ENCODE measurements at places on chromosomes 4 and X. TPM values are rescaled to one million over a fixed set of nuclear protein-coding genes. Genes with fewer than 3 reads are reported as not detected.

GRCh38 chr4:48255072-48255958, 14.3 kb downstream of the TEC start:
- no peak overlapping the region for H3K4me3 ChIP-seq
- no peaks in the 10 kb centered on the region for H3K4me1 ChIP-seq
- H3K36me3 ChIP-seq = no peaks in the 10 kb centered on the region
- H3K27ac ChIP-seq = no peak overlapping the region

DNA sequence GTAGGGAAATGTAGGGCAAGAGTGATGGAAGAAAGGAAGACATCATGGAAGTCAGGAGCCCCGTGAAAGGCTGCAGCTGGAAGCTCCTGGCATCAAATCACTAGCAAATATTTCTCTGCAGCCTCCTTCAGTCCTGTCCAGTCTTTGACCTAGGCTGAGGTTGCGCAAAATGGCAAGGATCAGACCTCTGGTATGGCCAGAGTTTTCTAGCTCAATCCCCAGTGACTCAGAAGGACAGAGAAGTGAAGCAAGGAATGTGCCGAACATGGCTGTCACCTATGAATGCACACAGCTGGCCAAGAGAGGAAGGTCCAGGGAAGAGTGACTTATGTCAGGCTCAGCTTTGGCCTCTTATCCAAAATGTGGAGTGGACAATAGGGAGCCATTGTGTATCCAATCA, 71.1 kb upstream of the PHOX2B start:
- DNase-seq = no peak
- H3K27ac ChIP-seq = no peak overlapping the region
- H3K27me3 ChIP-seq = peaks cover 6% of the 10 kb centered on the region
- no peaks in the 10 kb centered on the region for H3K36me3 ChIP-seq
- no peak overlapping the region for H3K4me3 ChIP-seq
- H3K4me1 ChIP-seq = no peaks in the 10 kb centered on the region

The PCSK1N gene
- 566 TPM for polyA plus RNA-seq

GRCh38 chrX:47244676-47245075, 11.9 kb downstream of the USP11 start:
- no peak overlapping the region for H3K27ac ChIP-seq
- no peaks in the 10 kb centered on the region for H3K4me1 ChIP-seq
- H3K36me3 ChIP-seq = peaks cover 84% of the 10 kb centered on the region
- no peak overlapping the region for H3K4me3 ChIP-seq
- no peak for DNase-seq

- H3K36me3 ChIP-seq = no peaks in the 10 kb centered on the region
- H3K27ac ChIP-seq = no peak overlapping the region
- no peak for DNase-seq
- H3K4me3 ChIP-seq = no peak overlapping the region
These were observed 1360.0 kb downstream of the TECRL start for GRCh38 chr4:63049278-63049677.

The FHIP1A gene
- polyA plus RNA-seq = 0.29 TPM

DNA sequence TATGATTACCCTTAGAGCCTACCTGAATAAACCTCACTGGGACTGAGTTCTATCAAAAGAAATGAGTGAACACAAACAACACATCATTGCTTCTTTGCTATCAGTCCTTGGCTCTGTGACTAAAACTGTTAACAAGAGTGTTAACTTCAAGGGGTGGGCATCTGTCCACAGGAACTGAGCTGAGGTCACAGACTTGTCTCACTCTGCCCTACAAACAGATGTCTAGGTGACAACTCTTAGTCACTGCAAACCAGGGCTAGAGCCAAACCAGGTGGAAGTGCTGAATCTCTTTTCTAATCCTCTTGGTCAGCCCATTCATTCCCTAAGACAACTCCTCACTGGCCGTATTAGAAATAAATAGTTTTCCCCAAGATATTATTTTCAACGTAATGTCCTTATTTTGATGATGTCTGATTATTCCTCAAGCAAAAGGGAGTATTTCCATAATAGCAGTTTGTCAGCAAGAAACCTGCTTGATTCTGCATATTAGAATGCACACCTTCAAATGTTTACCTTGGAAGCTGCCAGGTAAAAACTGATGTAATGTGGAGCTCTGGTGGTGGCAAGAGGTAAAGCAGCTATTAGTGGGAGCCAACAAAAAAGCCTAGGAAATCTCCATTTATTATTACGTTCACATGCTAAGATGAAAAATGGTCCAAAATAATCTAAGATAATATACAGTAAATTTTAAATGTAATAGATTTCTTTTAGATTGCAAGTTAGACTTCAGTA, 4.0 kb downstream of the COL25A1 start:
- H3K4me3 ChIP-seq = no peak overlapping the region
- DNase-seq = peak; percentile 21

DNA sequence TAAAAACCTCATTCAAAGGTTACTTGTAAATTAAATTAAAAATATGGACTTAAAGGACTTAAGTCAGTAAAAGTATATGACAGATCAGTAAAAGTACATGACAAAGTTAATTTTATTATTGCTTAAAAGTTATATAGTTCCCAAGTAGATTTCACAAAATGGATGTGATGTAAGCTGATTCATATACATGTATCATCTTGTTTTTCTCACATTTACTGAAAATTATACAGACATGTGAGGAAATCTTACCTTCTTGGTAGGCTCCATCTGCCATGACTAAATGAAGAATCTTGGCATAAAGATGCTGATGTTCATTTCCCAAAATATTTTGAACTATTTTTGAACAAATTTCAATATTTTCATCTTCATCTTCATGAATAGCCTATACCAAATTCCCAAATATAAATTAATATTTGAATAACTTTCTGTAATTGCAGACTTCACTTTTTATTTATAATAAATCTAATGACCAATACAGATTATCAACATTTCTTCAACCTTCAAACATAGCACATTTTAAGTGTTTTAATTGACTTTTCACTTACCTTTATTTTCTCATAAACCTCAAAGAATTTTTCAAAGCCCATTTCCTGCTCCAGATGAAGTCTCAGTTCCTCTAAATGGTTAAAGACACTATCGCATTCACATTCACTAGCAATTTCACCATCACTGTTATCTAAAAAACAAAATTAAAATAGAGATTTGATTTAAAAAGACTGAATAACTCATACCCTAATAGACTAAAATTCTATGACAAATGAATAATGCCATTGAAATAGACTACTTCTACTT, 129.4 kb upstream of the SH3RF1 start:
- H3K36me3 ChIP-seq = peaks cover 7% of the 10 kb centered on the region
- no peaks in the 10 kb centered on the region for H3K27me3 ChIP-seq
- no peak for DNase-seq
- no peaks in the 10 kb centered on the region for H3K4me1 ChIP-seq
- H3K27ac ChIP-seq = no peak overlapping the region

DNA sequence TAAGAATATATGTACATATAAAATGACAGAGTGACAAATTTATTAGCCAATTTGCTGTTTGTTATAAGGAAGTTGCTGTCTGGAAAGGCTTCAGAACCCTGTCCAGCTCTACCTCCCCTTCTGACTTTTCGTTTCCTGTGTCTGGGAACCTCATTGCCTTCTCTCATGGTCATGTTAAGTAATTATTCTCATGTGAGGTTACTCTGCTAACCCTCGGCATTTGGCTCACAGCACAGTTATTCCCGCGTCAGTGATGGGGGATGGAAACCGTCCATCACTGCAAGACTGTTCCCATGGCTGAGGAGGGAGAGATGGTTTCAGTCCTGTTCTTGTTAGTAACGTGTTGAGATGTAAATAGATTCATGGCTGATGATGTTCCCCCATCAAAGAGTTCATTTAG, 11.9 kb downstream of the EDNRA start:
- no peak overlapping the region for H3K27ac ChIP-seq
- peak; percentile 14 for DNase-seq
- H3K27me3 ChIP-seq = no peaks in the 10 kb centered on the region
- H3K4me1 ChIP-seq = no peaks in the 10 kb centered on the region

DNA sequence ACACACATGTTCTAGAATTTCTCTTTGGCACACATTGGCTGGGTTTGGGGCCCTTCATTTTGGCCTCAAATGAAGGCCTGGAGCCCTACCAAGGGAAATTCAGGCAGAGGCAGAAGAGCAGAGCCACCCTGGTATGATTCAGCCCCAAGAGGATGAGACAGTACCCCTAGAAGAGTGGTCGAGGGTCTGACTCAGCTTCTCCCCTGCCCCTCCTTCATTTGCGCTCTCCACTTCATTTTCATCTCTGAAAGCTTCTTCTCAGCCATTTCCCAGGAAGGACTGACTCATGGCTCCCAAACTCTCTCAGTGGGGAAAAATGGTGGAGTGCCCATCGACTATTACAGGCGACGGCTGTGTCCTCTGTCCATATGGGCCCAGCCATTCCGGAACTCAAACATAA, 43.5 kb downstream of the MAMLD1 start:
- H3K27ac ChIP-seq = no peak overlapping the region
- H3K4me3 ChIP-seq = no peak overlapping the region
- no peak for DNase-seq

- DNase-seq = peak; percentile 13
- H3K27me3 ChIP-seq = no peaks in the 10 kb centered on the region
- no peak overlapping the region for H3K27ac ChIP-seq
- H3K4me3 ChIP-seq = peak overlapping the region; percentile 98
These were observed 333 bp downstream of the BOD1L1 start for GRCh38 chr4:13627178-13627605.

The IRF2 gene
- polyA plus RNA-seq = 21.3 TPM

The FRMD7 gene
- polyA plus RNA-seq = 0.29 TPM

- no peaks in the 10 kb centered on the region for H3K4me1 ChIP-seq
- H3K4me3 ChIP-seq = no peak overlapping the region
- H3K27ac ChIP-seq = no peak overlapping the region
- no peak for DNase-seq
- H3K36me3 ChIP-seq = no peaks in the 10 kb centered on the region
- H3K27me3 ChIP-seq = no peaks in the 10 kb centered on the region
These were observed 100.3 kb upstream of the FRG1 start for GRCh38 chr4:189840356-189840755.

All from spinal cord (tissue), 10 donors.